Stimulated activated naive CD4-positive, alpha-beta T cell (primary cell): ENCODE measurements at places on chromosomes 7 and 10.

DNA sequence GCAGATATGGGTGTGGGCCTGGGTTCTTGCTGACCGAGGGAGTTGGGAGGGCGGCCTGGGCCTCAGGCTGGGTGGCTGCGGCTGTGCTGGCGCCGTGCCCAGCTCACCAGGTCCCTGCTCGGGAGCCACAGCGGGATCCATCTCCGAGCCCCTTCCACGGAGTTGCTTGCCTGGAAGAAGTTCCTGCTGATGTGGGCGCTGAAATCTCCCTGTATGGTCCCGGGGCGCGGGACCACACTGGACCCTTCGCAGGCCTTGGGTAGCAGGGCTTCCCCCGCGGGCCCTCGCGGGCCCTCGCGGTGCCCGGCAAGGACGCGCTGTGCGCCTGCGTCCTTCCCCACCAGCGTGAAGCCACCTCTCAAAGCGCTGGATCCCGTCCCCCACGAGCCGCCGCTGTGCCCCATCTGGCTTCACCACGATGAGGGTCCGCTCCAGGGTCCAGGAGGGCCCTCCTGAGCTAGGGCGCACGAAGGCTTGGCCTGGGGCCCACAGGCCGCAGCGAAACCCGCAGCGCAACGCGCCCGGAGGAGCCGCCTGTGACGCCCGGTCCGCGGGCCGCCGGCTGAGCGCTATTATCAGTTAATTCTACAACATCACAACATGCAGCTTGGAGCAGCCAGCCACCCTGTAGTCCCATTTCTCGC is 31.5 kb downstream of the RAB19 start:
- DNase-seq, result no peak

GRCh38 chr10:97607095-97607636 is 17.6 kb downstream of the C10orf62 start:
- DNase-seq, result no peak

DNA sequence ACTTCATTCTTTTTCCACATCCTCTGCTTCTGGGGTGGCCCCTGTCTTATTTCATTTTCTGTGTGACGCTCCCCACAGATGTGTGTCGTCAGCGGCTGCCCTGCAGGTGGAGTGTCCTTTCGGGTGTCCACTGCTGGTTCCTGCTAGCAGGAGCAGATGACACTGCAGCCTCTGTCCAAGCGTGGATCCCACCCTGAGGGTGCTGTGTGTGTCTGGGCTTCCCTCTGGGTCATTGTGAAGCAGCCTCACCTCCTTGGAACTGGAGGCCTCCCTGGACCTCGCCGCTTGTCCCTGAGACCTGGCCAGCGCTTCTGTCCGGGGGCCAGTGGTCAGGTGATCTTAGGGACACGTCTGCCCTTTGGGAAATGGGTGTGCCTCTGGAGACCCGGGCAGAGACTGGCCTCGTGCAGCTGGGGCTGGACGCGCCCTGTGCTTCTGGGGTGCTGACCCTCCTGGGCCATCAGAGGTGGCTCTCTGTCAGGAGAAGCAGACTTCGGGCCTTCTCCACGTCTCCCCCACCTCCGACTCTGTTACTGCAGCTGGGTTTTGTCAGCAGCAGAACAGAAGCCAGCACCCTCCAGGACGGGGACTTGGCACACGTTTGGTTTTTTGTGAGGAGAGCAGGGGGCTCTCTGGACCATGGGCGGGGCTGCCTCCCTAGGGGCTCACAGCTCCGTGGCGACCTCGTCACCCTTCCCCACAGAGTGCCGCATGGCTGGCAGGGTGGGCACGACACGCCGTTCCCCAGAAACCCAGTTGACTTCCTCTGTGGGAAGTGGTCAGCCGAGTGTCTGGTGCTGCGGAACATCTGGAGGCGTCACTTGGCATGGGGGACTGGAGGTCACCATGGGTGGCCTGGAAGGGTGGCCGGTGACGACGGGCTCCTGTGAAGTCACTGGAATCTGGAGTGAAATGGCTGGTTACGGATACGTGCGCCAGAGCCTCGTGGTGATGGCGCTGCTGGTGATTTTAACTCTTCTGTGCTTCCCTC is 48.4 kb downstream of the INPP5A start:
- no peak for DNase-seq

GRCh38 chr10:109062371-109062770 is 860.9 kb downstream of the XPNPEP1 start:
- no peak for DNase-seq

- no peak for DNase-seq
These were observed 3.8 kb downstream of the VPS41 start for GRCh38 chr7:38905056-38905759.

- DNase-seq, result no peak
These were observed 639.7 kb downstream of the AUTS2 start for GRCh38 chr7:70237831-70238575.

DNA sequence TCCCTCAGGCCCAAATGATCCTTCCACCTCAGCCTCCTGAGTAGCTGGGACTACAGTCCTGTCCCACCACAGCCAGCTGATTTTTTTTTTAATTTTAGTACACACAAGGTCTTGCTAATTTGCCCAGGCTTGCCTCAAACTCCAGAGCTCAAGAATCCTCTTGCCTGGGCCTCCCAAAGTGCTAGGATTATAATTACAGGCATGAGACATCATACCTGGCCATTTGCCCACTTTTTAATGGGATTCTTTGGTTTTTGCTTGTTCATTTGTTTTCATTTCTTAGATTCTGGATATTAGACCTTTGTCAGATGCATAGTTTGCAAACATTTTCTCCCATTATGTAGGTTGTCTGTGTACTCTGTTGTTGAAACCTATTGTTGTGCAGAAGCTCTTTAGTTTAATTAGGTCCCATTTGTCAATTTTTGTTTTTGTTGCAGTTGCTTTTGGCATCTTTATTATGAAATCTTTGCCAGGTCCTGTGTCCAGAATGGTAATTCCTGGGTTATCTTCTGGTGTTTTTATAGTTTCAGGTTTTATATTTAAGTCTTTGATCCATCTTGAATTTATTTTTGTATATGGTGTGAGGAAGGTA is 95.2 kb downstream of the GLCCI1 start:
- no peak for DNase-seq

DNA sequence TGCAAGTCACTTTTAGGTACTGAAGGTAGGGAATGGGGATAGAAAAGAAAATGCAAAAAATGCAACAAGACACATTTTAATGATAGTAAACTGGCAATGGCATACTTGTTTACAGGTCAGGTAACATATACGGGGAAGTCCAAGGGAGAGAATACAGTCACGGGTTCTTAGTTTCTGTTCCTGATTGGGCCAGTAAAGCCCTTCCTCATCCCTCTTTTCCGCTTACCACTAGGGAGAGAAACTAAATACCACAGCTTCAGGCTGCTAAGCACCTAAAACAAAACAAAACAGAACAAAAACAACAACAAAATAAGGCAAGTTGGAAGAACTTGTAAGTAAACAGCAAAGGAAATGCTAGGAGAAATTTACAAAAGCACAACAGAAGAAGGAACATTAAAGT is 65.2 kb upstream of the OGDHL start:
- DNase-seq, result no peak

- DNase-seq, result no peak
These were observed 366.4 kb downstream of the GALNT17 start for GRCh38 chr7:71498381-71498780.
